SW480 (cell line): ENCODE measurements at places on chromosomes 1 and 21.

DNA sequence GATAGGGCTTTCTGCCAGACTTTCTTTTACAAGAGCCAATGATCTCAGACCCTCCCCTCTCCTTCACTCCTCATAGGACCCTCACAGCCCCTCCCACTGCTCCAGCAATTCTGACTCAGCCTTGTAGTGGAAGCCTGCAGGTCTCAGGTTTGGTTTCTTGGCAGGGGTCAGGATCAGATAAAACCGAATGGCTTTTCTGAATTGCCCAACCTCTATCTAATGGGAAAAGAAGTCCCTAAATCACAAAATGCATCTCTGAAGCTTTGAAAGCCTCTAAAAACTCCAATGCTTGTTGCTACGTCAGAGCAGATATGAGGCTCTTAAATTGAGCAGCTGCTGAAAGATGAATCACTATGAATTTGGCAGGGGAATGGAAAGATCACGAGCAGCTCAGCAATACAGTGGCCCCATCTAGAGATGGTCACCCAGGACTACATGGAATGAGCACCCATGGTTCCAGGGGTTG lies 74.5 kb downstream of the NID1 start:
- no peak for DNase-seq

DNA sequence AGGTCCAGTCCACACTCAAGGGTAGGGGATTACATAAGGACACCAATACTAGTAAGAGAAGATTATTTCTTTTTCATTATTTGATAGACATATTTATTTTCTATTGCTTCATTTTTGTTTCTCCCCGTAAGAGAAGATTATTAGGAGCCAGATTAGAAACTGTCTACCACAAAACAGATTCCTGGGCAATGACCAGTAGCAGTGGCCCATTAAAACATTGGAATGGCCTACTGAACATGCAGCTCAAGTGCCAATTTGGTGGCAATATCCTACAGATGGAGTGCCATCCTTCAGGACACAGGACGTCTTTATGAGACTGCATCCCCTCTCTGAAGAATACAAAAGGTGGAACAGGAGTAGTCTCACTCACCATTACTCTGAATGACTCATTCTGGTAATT lies 34.0 kb upstream of the ARHGAP29 start:
- no peak for DNase-seq

- DNase-seq = no peak
These were observed 22.5 kb downstream of the PCSK9 start for GRCh38 chr1:55061706-55062321.

GRCh38 chr1:219573158-219573557 lies 39.7 kb downstream of the ZC3H11B start:
- no peak for DNase-seq

DNA sequence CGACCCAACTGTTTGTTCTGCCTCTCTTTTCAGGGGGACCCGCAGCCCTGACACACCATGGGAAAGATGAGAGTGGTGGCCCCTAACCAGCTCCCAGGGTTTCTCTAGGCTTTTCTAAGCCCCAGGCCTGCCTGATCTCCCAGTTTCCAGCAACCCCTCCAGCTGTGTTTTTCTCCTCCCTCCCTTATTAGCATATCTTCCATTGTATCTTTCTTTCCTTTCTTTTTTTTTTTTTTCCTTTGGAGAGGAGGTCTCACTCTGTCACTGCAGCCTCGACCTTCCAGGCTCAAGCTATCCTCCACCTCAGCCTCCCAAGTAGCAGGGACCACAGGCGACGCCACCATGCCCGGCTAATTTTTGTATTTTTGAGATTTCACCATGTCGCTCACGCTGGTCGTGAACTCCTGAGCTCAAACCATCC lies 1.8 kb upstream of the CERS2 start:
- DNase-seq = no peak

- DNase-seq = peak; percentile 6
These were observed 161.3 kb downstream of the TSEN15 start for GRCh38 chr1:184212649-184213314.

DNA sequence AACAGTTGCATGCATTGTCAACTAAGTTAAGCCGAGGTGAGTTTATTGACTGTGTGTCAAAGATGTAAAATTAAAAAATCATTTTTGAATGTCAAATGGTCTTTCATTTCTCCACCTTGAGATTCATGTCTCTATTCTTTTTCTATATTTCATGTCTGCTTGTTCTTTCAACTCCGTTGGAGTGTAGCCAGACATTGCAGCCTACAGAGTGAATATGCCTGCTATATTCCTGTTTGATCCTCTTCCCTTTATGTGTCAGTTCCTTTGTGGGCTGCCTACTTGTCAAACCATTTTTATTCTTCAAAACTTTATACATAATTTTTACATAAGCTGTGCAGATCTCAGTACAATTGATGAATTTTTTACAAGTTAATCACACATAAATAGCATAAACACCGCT lies 1325.8 kb upstream of the PRMT6 start:
- DNase-seq = no peak

- no peak for DNase-seq
These were observed 54.4 kb upstream of the RIPK4 start for GRCh38 chr21:41821081-41821755.

DNA sequence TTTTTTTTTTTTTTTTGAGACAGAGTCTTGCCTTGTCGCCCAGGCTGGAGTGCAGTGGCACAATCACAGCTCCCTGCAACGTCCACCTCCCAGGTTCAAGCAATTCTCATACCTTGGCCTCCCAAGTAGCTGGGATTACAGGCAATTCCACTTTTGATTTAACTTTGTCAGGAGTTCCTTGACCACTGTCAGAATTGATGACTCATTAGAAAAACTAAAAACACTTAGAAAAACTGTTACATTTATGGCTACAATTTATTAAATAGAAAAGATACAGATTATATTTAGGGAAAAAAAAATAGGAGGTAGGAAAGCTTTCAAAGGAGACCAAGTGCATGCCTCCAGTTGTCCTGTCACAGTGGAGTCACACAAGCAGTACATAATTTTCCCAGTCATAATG lies 20.0 kb downstream of the ZNF678 start:
- no peak for DNase-seq
